Coronary artery (tissue), 2 donors: ENCODE measurements at places on chromosomes 11 and 22.

DNA sequence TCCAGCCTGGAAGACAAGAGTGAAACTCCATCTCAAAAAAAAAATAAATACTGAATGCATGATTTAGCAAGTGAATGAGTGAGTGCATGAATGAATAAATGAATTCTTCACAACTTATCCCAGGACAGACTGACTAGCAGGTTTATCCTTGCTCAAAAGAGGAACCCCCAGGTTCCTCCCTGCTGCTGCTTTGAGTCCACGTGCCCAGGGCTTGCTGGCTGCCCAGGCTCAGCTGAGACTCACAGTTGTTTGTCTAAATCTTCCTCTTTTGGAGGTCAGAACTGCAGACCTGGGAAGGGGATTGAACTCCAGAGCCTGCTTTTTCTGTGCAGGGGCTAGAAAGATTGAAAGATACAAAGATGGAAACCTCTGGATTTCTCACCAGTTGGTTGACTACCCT, 117.4 kb upstream of the TMEM45B start:
- no peak for DNase-seq

DNA sequence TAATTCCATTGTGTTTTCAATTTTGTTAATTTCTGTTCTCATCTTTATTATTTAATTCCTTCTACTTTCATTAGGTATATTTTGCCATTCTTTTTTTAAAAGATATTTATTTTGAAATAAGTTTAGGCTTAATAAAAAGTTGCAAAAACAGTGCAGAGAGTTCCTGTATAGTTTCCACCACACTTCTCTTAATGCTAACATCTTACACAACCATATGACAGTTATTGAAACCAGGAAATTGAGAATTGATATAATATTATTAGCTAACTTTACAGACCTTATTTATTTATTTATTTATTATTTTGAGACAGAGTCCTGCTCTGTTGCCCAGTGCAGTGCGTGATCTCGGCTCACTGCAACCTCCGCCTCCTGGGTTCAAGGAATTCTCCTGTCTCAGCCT, 13.8 kb upstream of the SPDYC start:
- no peak for DNase-seq

- no peak for DNase-seq
These were observed 12.6 kb upstream of the MMP20 start for GRCh38 chr11:102637731-102638130.

DNA sequence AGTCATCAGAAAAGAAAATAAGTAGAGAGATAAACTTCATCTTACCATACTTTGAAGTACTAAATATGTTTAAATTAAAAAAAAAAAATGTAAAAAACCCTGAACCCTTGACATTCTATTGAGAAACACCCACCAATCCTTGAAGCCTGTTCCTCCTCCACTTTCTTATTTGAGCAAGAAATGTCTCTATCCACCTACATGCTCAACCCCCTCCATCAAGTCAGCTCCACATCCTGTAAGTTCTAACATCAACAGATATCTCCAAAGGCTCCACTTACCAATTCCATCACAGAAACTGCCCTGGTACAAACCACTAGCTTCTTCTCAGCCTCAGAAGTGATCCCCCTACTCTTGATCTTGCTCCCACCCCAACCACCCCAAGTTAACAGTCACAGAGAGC, 32.5 kb upstream of the FAT3 start:
- no peak for DNase-seq

DNA sequence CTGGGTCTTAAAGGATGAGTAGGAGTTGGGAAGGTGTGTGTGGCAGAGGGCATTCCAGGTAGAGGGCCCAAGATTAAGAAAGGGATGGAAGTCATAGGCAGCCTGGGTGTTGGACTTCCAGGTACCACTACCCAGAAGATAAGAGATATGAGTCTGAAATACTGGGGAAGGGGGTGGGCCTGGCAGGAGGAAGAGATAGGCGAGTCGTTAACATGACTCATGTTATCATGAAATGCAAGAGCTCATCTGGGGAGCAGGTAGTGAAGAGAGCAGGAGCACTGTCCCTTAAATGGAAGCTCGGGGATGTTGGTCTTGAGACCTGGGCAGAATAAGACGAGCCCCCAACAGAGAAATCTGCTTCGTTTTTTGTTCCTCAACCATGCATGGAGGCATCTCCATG, 10.2 kb downstream of the ZC3H7B start:
- no peak for DNase-seq

- no peak for DNase-seq
These were observed 39.1 kb downstream of the MED15 start for GRCh38 chr22:20546541-20546950.

DNA sequence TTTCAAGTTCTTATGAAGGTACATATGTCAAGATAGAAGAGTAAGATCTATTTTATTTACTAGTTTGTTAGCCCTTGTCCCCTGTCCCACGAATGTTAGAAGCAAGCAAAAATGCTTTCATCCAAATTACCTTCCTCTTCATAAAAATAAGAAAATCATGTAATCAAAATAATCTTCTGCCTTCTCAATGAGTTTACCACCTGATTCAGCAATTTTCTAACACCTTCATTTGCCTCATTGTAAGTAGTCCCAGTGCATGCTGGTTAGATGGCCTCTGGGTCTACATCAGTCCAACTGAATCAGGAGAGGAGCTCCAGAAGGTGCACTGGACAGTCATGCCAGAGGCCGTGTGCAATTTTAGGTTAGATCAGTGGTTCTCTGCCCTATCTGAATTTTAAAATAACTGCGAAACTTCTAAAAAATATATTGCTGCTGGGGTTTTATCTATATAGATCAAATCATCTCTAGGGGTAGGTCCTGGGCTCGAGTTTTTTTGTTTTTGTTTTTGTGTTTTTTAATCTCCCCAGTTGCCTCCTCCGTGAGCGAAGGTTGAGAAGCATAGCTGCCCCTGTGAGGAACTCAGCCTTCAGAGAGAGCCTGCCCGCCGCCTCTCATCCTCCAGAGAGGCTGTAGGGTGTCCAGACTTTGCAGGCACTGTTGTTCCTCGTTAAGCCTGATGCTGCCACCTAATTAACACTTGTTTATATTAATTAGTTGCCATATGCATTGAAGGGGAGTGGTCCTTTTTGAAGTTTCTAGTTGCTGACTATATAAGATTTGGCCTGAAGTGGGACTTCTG, 32.2 kb downstream of the C22orf31 start:
- no peak for DNase-seq

- DNase-seq, result no peak
These were observed 1566.2 kb upstream of the TENM4 start for GRCh38 chr11:81007046-81007445.

GRCh38 chr11:21933095-21933494, 259.8 kb upstream of the ANO5 start:
- no peak for DNase-seq

- no peak for DNase-seq
These were observed 18.0 kb downstream of the ST13 start for GRCh38 chr22:40838486-40838885.

DNA sequence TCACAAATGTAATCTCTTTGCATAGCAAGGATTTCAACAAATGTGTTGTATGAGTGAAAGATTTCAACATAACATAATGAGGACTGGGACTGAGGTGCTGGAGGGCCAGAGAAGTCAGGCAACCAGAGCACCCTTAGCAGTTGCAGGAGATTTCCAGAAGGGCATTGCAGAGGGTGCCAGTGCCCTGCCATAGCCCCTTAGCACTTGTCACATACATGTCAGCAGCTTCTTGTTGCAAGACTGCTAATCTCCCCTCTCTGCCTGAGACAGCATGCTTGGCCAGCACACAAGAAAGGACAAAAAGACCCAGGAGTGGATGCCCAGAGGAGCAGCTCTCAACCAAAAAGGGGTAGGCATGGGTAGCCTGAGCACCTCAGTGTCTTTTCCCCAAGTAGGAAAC, 43.2 kb downstream of the BBOX1 start:
- DNase-seq, result no peak

DNA sequence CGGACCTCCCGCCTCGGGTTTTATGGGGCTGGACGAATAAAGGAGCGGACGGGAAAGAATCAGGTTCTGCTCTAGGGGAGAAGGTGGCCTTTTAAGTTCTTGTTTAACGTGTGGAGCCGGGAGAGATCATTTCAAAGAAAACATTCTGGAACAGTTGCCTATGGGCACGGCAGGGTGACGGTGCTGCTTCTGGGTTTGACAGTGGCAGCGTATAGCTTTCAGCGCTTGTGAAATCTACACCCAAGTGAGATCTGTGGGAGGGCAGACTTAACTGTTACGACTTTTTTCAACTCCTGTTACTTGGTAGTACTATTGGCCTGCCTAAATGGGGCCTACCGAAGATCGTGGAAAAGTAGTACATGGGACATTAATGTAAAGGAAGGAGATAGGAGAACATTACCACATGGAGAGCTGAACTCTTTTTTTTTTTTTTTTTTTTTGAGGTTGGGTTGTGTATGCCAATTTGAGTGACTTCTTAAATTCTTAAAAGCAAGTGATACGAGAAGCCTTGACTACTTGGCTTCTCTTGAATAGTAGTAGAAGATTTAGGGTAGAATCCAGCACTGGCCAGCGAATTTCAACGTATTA, 743 bp downstream of the USP47 start:
- no peak for DNase-seq

GRCh38 chr22:37163575-37164504, 14.1 kb upstream of the IL2RB start:
- no peak for DNase-seq

DNA sequence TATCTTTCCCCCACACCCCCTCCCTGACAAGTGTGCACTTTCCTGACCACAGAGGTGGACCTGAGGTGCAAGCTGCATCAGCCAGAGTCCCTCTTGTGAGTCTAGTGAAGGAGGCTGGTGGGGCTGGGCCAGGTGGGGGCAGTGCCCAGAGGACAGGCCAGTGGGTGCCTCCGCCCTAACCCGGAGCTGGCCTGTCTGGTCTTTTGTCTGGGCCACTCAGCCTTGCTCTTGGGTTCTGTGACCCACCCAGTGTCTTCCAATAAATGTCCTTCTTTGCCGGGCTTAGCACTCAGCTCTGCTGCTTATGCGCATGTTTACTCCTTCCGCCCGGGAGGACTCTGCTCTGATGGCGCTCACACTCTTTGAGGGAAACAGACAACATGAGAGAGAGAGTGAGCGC, 526.2 kb downstream of the TBC1D22A start:
- DNase-seq, result no peak

GRCh38 chr11:116422556-116422955, 350.2 kb downstream of the BUD13 start:
- DNase-seq, result no peak

DNA sequence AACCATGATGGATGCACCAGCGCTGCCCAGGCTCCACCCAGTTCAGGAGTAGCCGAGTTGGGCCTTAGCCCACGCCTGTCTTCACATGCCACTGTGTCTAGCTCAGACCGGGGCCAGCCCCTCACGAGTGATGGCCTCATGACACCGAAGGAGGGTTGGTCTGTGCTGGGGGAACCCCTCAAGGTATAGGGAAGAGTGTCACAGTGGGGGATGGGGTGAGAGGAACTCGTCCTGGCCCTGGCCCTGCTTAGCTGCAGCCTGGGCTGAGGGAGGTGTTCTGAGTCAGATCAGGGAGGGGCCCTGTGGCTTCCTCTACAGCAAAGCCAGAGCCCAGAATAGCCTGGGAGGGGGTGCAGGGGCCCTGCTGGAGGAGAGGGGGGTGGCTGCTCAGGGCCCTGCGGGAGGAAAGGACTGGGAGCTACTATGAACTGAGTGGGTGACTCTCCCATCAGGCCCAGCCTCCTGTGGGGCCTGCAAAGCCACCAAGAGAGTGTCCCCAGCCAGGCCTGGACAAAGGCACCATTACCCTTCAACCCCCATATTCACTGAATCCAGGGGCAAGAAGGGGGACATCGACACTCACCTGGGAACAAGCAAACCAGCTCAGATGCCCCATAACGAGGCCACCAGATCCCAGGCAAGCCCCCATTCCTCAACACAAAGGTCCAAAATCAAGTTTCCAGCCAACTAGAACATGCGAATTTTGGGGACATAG, 41.2 kb downstream of the IGLL5 start:
- no peak for DNase-seq

GRCh38 chr11:20013346-20014066, 146.8 kb downstream of the DBX1 start:
- no peak for DNase-seq

GRCh38 chr11:64000740-64001483, 14.7 kb downstream of the OTUB1 start:
- DNase-seq, result no peak

GRCh38 chr11:119787074-119787461, 58.1 kb upstream of the NECTIN1 start:
- DNase-seq, result no peak

GRCh38 chr11:125941619-125942611, 3.9 kb upstream of the VSIG10L2 start:
- DNase-seq, result peak; percentile 64

DNA sequence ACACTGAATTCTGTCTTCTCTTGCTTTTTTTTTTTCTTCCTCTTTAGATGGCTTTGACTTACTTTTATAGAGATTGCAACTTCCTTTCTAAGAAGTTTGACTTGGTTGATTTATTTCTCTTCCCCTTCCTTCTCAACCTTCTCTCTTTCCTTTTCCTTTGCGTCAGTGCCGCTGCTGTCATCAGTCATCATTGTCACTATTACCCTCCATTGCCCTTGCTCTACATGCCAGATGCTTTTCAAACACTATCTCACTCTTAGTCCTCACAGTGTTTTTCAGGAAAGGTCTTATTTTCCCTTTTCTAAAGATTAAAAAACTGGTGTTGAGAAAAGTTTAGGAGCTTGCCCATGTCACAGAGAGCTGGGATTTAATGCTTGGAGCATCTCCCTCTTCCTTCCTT, 74.7 kb upstream of the C11orf87 start:
- no peak for DNase-seq

- no peak for DNase-seq
These were observed 40.5 kb downstream of the IL18BP start for GRCh38 chr11:72039031-72039855.

DNA sequence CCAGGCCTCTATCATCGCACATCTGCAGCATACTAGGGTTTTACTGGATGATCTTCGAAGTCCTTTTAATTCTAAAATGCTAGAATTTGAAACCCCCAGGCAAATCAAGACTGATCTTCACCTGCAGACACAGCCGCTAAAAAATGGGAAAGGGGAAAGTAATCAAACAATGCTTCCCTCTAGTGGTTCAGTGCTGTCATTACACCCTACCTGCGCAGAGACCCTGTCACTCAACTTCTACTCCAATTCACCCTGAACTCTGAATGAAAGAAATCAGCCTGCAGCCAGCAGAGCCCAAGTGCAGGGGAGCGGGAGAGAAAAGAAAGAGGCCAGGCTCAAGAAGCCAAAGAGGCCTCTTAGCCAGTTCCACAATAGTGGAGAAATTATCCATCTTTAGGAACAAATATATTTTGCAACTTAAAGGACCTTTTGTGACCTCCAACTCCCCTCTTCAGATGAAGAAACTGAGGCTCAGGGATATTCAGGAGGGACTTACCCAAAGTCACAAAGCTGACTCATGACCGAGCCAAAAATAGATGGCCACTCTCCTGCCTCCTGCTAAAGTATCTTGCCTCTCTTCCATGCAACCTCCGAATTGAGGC, 33.0 kb downstream of the SERGEF start:
- DNase-seq, result no peak

DNA sequence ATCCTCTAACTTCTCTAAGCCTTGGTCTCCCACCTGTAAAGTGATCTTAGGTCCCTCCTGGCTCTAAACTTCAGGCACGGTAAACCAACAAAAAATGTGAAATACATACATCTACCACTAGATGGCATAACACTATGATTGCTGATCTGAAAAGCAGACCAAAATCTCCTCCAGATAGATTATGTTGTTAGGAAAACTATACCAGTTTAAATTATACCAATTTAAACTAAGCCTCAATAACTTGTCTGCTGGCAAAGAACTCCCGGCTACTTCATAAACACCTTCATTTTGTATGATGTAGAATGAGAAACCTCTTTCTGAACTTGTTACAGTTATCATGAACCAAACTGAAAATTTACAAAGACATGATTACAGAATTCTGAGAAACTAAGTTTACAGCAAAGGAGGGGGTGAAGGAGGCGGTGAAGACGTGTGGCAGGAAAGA, 85.9 kb downstream of the SBF2 start:
- no peak for DNase-seq
